ENCODE measurements at places on chromosomes 1 and 21.

- DNase-seq: no peak
These were observed 22.4 kb downstream of the DEGS1 start for GRCh38 chr1:224205438-224205840.

DNA sequence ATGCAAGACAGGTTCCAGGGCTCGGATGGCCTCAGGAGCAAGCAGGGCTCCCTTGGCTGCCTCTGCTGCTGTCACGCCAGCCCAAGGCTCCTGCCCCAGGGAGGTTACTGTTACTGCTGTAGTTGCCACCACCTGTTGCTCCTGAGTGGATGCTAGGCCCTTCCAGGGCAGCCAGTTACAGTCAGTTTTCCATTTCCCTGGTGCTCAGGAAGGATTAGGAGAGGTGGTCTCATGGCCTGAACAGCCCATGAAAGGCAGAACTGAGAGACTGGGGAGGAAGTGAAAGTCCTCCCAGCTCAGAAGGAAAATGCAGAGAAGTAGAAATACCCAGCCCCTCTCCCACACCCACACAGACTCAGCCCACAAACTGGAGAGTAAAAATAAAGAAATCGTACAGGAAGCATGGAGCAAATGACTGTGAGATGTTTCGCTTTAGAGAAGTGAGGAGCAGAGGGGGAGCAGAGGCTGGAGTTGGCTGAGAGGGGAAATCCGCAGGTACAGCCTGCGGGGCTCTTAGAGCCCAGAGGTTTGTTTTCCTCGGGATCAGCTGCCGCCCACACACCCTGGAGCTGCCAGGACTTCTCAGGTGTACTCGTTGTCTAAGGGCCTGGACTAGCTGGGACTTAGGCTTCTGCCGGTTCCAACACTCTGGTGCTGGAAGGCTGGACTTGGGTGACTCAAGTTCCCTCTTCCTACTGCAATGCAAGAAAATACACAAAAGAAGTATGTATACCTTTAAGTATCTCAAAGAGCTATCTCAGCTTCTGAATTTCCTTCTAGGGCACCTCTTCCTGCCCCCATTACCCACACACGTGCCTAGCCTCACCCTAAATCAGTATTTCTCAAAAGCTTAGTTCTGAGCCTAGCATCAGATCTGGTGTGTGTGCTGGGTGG is 2.3 kb downstream of the IL6R start:
- DNase-seq: no peak

GRCh38 chr1:205325334-205325884 is 3.9 kb upstream of the NUAK2 start:
- DNase-seq: peak; percentile 82

GRCh38 chr21:39353295-39353694 is 4.4 kb upstream of the HMGN1 start:
- no peak for DNase-seq

DNA sequence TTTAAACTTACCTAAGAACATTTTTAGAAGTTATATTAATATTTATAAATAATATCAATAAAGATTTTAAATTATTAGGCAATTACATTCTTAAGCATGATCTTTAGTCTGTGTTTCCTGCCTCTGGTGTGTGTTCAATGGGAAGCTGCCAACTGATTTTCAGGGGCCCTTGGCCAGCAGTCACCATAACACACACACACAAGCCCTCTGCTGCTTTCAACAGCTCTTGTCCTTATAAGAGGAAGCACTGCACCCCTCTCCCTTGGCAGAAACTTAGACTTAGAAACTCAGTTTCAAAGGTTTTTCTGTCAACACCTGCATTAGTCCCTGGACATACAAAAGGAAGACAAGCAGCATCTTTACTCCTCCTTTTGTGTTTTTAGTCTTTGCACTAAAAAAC is 81.4 kb downstream of the VAV3 start:
- DNase-seq: no peak

DNA sequence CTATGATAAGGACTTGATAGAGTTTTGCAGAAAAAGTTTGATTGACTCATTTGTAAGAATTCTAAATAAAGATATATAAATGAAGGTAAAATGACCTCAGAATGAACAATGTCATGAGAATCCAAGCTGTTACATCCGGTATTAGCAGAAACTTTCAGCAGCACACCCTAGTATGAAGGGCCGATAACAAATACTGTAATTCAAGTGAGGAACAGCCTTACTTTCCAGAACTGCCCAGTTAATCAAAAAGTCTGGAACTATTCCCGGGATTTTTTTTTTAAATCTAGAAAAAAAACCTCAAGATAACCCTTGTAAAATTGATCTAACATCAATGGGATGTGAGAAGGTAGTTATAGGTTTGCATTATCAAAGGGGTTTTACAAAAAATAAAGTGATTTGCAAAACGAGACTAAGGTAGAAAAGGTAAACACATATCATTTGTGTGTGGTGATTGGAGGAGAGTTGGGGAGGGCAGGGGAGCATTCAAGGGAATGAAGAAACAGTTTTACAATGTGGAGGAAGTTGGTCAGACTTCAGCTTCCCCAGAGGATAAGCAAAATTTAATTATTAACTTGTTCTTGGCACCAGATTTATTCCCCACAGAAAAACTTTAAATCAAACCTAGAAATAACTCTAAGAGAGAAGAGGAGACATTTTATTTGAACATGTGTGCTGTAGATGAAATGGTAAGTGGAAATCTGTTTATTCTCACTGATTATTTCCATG is 75.9 kb upstream of the VCAM1 start:
- DNase-seq: no peak

DNA sequence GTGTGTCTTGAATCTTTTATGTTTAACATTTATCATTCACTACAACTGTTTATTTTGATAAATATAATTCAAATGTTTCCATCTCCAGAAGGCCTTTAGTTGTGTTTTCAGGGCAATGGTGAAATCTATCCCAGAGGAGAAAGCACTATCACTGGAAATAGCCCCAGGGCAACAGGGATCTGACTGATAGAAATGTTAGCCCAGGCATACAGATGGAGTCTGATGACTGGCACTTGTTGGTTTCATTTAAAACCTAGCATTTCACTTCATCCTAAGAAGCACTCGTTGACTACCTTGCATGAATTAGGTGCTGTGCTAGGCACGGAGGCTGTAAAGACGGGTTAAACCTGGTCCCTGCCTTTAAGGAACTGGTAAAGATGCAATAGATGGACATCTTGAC is 103.1 kb downstream of the C1orf21 start:
- no peak for DNase-seq

DNA sequence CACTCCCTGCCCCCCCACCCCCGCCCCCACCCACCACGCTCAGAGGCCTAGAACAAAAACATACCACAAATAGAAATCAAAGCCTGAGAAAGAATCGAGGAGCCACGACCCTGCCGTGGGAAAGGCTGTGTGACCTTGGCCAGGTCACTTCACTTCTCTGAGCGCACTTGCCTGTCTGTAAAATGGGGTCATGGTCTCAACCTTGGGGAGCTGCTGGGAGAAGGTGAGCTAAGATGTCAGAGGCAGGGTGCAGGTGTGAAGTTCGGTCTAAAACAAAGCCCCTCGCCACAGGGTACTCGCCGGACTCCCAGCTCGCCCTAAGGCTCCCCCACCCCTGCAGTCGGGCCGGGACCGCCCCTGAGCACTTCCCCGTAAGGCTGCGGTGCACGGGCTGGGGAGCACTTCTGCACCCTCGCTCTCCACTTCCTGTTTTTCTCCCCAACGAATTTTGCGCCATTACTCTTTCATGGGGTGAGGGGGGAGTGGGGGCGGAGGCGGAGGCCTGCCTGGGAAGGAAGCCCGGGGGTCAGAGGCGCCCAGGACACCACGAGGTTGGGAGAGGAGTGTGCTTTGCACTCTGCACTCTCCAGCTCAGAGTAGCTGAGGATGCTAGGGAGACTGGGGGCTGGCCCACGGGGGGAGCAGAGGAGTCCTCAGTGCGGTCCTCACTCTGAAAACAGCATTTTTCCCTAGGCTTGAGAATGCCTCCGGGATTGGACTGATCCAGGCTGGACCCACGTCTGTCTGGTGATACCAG is 21.9 kb upstream of the PIK3CD start:
- DNase-seq: peak; percentile 80

DNA sequence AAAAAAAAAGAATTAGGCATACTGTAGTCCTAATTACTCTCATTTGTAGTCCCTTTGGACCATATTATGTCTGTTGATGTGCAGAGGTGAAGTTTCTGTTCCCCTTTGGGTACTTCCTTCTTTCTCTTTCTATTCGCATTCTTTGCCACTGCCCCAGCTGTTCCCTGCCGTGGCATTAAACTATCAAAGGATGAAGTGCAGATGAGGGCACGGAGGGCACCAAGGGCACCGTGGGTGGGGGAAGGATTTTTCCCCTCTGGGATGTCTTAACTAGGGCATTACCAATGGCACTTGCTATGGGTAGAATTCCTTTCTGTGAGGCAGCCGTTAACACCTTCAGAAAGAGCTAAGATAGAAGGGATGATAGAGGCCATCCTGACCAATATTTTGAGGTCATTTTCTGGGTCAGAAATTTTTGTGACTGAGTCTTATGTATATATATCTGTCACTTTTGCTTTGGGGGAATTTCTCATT is 4.9 kb upstream of the MAPKAPK2 start:
- peak; percentile 49 for DNase-seq

DNA sequence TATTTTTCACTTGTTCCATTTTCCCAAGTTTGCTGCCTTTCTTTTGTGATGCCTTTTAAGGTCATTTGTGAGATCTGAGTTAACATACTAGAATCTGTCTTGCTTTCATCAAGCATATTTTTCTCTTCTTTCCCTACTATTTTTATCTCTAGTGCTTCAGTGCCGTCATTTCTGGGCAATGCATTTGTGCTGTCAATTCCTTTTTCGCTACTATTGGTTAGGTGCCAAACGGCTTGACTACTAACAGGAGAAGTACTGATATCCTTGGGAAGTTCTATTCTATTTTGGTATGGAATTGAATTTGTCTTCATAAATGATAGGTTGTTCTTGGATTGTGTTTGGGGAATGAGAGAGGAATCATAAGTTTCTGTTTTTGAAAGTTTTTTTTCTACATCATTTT is 42.2 kb downstream of the LRRC53 start:
- DNase-seq: no peak

GRCh38 chr1:244160455-244161235 is 109.6 kb downstream of the ZBTB18 start:
- DNase-seq: no peak

- no peak for DNase-seq
These were observed 75.2 kb downstream of the GFI1 start for GRCh38 chr1:92411511-92411910.

- DNase-seq: no peak
These were observed 99.4 kb downstream of the TSEN15 start for GRCh38 chr1:184150776-184151531.

DNA sequence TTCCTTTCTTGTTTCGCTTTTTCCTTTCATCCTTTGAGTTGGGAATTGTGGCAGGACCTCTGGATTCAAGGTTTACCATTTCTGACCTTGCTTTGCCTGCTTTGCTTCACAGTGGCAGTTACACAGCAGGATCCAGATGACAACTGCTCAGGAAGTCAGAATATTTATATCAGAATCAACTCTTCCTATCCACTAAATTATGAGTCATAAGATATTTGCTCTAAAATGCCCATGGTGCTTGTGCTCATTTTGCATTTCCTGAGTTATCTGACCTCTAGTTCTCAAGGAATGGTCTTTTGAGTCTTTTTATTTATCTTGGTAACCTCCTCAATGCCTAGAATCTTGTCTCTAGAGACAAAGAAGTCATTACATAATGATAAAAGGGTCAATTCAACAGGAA is 290.8 kb downstream of the LRRC7 start:
- no peak for DNase-seq

- no peak for DNase-seq
These were observed 1.1 kb upstream of the RPRD2 start for GRCh38 chr1:150362721-150363425.

- DNase-seq: no peak
These were observed 21.8 kb downstream of the CRYZL1 start for GRCh38 chr21:33619726-33620125.

- no peak for DNase-seq
These were observed 522 bp downstream of the TEX35 start for GRCh38 chr1:178513278-178513983.

DNA sequence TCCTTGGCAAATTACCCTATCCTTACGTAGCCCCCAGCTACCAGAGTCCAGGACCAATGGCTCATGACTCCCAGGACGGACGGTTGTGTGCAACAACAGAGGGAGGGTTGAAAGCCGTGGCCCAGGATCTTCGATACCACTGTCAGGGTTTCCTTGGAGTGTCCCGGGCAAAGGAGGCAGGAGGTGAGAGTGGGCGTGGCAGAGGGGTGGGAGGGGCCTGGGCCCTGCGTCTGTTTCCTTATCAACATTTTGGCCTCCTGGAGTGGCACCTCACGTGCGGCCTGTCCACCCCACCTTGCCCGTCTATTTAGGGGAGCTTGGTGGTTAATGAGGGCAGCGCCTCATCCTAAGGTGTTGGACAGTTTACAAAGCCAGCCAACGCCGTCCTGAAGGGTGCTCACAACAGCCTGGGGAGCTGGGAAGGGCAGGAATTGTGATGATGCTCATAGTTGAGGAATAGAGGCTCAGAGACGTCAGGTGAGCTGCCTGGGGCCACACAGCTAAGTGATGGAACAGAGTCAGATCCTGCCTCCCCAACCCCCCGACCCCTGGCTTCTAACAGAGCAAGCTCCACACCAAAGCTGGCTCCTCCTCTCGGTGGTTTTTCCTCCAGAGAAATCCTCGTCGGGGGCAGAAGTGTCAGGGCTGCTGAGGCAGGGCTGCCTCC is 17.4 kb upstream of the ARHGEF10L start:
- DNase-seq: no peak

GRCh38 chr21:36419996-36420395 is 34.8 kb downstream of the CHAF1B start:
- no peak for DNase-seq

GRCh38 chr1:202286622-202287097 is 55.1 kb downstream of the UBE2T start:
- DNase-seq: no peak

GRCh38 chr1:162649583-162649982 is 17.3 kb downstream of the DDR2 start:
- DNase-seq: no peak

GRCh38 chr1:161139766-161140165 is 7.3 kb upstream of the DEDD start:
- peak; percentile 29 for DNase-seq

DNA sequence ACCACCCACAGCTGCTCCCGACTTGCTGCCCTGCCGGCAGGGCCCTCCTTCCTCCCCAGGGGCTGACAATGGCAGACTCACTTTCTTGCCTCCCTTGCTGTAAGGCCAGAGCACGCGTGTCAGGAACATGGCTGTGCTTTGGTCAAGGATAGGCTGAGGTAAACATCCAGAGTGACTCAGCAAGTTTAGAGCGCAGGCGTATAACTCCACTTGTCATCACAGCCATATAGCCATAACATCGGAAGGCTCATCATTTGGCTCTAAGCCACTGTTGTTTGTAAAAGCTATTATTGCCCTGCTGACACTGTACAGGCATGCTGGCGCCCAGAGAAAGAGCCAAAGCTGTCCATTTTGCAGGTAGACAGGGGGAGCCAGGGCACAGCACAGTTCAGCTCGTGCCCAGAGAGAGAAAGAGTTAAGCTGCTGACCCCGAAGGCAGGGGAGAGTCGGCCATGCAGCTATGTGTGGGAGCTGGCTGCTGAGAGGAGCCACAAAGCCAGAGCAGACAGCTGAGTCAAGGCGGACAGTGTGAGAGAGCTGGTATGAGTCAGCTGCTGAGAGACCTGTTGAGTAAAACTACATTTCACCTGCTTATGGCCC is 60.6 kb downstream of the GNG4 start:
- no peak for DNase-seq

- DNase-seq: no peak
These were observed 21.5 kb upstream of the SPATC1L start for GRCh38 chr21:46205766-46206162.
